ENCODE measurements at places on chromosomes 6 and 20.

GRCh38 chr6:119296036-119297035, 53.2 kb downstream of the MAN1A1 start:
- no peak for DNase-seq

DNA sequence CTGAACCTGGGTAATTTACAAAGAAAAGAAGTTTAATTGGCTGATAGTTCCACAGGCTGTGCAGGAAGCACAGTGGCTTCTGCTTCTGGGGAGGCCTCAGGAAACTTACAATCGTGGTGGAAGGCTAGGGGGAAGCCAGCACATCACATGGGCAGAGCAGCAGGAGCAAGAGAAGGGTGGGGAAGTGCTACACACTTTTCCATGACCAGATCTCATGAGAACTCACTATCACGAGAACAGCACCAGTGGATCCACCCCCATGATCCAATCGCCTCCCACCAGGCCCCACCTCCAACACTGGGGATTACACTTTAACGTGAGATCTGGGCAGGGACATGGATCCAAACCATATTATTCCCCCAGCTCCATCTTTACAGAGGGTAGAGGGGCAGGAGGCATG, 166.4 kb downstream of the NFATC2 start:
- no peak for DNase-seq

- no peak for DNase-seq
Observed at GRCh38 chr6:16129623-16130401, 926 bp downstream of the MYLIP start.

- DNase-seq, result no peak
Observed at GRCh38 chr6:150016324-150017185, 8.8 kb downstream of the RAET1L start.

DNA sequence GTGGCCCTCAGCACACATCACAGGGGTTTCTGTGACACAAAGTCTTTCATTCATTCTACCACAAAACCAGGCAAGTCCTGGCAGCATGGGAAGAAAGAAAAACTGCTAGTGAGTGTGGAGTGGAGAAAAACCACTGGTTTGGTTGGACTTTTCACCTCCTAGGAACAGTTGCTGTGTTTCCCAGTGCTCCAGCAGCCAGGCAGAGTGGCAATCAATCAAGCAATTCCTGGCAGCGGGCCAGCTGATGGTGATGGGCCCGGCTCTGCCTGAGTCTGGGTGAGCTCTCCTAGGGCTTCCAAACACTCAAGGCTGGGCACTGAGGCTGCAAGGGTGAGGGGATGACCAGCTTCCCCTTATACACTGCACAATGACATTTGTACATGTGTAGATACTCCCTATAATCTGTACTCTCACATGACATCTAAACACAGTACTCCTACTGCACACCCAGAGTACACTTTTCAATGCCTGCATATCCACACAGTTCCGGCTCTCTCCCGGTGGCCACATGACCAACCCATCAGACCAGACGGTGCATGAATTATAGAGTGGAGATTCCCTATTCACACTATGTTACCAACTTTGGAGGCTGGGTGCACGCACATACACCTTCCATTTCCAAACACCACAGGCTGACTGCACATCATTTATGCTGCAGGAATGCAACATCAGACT, 156.6 kb downstream of the UNC5CL start:
- DNase-seq, result no peak

DNA sequence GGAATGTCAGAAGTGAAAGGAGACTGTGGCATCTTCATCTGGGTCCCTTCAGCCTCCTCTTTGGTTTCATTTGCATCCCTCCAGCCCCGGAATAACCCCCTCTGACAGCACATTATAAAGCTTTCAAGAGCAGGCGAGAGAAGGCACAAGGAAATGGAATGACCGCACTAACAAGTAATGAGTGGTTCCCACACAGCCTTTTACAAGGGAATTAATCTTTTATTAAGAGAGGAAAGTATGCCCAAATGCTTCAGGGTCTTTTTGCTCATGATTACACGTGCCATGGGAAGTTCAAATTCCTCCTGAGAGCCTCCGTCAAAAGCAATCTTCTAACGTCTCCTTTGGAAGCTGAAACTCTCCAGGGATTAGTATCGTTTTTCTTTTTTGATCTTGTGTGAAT, 347.0 kb downstream of the BTBD3 start:
- no peak for DNase-seq

DNA sequence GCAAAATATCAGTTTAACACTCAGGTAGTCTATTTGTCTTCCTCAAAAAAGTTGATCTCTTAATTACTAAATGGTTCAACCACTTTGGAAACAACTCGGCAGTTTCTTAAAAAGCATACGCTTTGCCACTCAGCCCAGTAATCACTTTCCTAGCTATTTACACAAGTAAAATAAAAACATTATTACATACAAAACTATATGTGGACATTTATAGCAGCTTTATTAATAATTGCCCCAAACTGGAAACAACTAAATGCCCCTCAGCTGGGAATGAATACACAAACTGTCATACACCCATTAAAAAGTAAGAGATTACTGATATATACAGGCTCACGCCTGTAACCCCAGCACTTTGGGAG, 7.4 kb downstream of the EEF1A1 start:
- DNase-seq, result no peak

DNA sequence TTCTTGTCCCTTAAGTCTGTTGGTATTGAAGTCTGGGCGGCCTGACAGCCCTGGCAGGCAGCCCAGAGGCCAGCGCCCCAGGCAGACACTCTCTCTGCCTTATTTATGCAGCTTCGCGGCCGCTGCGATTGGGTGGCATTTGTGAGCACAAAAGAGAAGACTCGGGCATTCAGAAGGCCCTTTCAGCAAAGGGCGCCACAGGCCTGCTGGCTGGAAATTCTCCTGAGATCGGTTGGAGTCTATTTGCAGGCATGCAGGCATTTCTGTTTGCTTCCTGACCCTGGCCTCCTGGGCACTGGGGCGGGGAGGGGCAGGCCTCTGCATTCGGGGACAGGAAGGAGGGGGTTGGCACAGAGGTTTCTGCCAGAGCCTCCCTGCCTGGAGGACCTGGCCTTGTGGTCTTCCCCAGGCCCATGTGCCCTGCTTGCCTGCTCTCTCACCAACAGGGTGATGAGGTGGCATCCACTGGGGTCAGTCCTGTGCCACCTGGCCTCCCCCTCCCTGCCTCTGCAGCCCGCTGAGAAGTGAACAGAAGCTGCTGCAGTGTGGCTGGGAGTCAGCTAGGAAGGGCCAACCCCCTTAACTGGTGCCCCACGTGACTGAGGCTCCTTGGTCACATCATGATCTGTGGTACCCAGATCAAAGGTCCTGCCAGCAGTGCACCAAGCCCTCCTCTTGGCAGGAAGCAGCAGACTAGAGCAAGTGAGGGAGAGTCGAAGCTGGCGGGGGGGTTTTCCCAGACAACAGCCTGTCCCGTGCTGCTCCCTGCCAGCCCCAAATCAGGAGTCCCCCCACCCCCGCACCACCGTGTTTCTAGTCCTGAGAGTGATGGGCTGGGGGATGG, 16.6 kb upstream of the CCDC167 start:
- peak; percentile 62 for DNase-seq

DNA sequence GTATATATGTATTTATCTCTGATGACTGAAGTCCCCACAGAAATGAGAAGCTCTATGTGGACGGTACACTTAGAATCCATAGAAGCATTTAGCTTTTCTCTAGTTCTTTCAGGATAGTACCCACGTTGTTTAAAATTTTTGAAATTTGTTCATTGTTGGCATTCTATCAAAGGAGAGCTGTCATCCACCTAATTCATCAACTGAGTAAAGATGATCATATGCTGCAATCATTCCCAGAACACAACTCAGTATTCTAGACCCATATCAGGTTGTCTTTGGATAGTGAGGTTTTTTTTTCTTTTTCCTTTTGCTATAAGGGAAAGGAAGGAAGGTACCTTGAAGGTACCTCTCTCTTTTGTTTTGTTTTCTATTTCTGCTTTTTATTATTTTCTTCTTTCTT, 9.3 kb downstream of the SERAC1 start:
- no peak for DNase-seq

- DNase-seq, result peak; percentile 29
Observed at GRCh38 chr6:41705996-41706835, 29.2 kb downstream of the TFEB start.

GRCh38 chr20:34311118-34312023, 8.2 kb upstream of the AHCY start:
- no peak for DNase-seq

DNA sequence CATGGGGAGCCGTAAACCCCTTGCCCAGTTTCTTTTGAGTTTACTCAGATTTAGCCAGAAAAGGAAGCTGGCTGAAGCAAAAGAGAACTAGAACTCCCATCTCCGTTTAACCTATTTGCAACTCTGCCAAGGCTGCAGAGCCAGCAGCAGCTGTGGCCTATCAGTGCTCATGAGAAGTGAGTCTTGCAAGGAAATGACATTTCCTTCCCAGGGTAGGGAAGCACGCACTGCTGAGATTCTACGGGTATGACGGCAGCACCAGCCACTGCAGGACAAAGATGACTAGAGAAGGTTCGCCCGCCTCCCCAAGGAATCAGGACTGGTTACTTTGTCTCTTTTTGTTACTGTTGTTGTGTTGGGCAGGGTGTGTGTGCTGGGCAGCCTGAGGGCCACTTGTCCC, 47.6 kb downstream of the PPP1R3G start:
- no peak for DNase-seq

- no peak for DNase-seq
Observed at GRCh38 chr6:168440520-168441433, at the start of gene SMOC2. SMOC2 (plus strand) TSS chr6:168441184; CDS start chr6:168441371, 187 bp downstream.

GRCh38 chr6:98469141-98469540, 365.2 kb upstream of the POU3F2 start:
- DNase-seq, result no peak

GRCh38 chr6:168158980-168159349, 80.0 kb upstream of the FRMD1 start:
- no peak for DNase-seq

GRCh38 chr6:168469521-168469920, 28.5 kb downstream of the SMOC2 start:
- DNase-seq, result no peak

DNA sequence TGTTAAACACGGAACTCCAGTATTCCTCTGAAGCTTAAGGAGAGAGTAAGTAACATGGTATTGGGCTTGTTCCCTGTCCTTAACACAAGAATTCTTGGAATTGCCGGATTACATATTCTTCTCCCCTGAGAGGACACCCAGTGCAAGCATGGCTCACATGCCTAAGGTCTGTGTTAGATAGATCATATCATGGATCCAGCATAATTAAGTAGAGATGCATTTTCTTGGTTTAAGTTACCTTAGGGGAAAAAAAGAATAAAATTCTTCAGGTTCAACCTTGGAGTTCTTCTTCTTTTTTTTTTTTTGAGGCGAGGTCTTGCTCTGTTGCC, 53.9 kb downstream of the AKAP12 start:
- no peak for DNase-seq

DNA sequence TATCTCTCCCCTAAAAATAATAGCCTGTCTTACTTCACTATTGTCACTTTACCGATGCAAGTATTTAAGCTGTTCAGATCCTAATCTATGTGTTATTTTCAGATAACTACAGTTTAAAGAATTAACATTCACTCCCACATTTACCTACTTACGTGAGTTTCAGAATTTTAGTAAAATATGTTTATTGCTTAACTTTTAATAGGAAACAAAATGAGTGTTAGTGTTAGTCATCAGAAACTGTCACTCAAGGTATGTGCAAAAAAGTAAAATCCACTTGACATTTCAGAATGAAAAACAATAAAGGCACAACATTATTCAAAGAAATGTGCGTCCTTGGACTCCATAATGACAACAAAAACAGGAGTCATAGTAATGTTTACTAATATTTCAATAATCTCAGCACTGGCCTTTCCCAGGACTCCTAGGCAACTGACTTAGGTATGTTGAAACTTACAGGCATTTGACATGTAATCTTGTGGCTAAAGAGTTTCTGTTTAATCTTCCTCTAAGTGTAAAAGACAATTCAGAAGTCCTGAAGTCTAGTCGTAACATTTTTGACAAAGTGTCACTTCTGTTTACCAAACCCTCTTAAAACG, 4.5 kb downstream of the ATXN1 start:
- no peak for DNase-seq

GRCh38 chr6:7727086-7727945, 1.4 kb downstream of the BMP6 start:
- no peak for DNase-seq

DNA sequence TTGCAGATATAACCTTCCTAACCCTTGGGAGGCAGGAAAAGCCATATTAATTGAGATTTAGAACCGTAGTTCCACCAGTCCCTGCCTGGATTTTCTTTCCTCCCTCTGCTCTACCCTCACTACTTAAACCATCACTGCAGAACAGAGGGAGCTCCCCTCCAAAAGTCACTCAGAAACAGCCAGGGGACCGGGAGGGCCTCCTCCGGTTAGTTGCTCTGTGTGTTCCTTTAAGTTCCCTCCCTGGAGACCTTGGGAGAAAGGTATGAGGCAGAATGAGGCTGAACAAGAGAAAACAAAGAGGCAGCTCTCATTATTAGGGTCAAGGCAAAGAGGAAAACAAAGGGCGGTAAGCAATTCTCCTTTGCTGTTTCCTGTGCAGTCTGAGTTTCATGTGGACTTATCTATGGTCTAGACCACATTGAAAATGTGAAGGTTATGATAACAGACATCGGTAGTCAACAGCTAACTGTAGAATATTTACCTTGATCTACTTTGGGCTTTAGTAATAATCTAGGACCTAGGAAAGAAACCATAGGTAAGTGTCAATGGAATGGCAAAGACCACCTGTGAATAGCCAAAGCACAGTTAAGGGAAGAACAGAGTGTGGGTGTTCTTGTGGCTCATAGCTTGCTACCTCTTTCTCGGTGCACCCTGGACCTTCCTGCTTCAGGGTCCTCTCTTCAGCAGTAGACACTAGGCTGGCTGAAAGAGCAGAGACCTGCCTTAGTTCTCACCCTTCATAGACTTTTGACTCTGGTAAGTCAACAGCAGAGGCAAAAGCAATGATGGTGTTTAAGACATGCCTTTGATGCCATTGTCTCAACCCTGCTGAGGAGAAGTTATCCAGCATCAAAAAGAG, 250.9 kb upstream of the CITED2 start:
- DNase-seq, result no peak
